Stimulated activated CD8-positive, alpha-beta memory T cell treated with anti-CD3 and anti-CD28 coated beads, Interleukin-7, amount 100 ng/mL, for 1 hour (primary cell): ENCODE measurements at places on chromosomes 6 and 20.

DNA sequence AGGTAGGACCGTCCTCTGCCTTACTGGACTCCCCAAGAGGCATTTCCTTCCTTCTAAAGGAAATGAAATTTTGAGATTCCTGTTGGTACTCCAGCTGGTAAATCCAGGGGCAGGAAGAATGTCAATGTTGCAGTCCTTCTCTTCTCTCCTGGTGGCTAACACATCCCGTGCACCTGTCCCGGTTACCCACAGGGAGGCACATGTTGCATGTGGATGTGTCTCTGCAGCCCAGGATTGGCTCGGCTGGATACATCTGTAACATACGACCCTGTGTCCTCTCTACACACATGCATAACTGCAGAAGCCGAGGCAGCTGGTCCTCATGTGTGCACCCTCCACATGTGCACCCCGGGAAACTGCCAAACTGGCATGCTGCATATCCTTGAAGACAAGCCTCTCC lies 1.3 kb upstream of the LRFN2 start:
- DNase-seq, result no peak

DNA sequence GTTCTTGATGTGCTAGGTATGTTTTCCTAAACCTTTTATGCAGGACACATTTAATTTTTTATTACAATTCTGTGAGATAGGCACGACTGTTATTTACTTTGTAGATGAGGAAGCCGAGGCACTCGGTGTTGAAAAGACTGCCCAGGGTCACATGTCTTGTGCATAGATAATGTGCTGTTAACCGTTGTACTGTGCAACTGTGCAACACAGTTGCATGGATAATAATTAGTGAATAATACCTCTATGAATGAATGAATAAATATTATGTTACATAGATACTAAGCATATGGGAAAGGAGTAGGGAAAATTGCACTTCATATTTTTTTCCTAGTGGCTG lies 60.3 kb upstream of the DEK start:
- DNase-seq, result no peak

GRCh38 chr20:13220904-13221297 lies at the start of gene ISM1:
Gene ISM1 (plus strand): TSS chr20:13221274. CDS start chr20:13221777, 503 bp downstream.
- DNase-seq, result no peak

GRCh38 chr6:7214468-7214867 lies 98.5 kb downstream of the SSR1 start:
- DNase-seq, result no peak

DNA sequence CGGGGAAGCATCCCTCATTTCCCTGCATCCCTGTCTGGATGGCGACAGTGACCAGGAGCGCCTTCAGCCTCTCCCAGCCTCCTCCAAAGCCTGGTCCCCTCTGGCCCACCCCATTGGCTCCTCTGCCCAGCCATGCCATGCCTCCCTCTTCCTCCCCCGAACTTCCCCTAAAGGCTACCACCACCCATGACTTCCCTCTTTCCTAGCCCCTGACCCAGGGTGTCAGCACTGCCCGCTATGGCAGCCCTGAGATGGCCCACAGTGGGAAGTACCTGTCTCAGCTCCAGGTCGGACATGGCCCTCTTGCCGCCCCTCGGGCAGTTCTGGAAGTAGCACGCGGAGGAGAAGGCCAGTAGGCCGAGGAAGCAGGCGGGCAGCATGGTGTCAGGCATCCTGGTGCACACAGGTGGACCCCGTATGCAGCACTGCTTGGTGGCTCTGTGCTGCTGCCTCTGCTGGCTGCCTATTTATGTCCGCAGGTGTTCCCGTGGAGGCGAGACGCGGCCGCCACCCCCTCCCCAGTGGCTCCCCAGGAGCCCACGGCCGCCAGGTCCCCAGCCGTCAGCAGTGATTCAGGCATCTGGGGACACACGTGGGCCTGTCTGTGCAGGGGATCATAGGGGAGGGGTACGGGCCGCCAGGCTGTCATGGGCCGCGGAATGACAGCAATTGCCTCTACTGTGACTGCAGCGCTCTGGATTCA lies at the start of gene AVP:
Gene AVP, minus strand, starts transcription at position 442 of the 703 bp plus-strand sequence. Its CDS starts 50 bp downstream, at position 392.
- DNase-seq, result no peak

DNA sequence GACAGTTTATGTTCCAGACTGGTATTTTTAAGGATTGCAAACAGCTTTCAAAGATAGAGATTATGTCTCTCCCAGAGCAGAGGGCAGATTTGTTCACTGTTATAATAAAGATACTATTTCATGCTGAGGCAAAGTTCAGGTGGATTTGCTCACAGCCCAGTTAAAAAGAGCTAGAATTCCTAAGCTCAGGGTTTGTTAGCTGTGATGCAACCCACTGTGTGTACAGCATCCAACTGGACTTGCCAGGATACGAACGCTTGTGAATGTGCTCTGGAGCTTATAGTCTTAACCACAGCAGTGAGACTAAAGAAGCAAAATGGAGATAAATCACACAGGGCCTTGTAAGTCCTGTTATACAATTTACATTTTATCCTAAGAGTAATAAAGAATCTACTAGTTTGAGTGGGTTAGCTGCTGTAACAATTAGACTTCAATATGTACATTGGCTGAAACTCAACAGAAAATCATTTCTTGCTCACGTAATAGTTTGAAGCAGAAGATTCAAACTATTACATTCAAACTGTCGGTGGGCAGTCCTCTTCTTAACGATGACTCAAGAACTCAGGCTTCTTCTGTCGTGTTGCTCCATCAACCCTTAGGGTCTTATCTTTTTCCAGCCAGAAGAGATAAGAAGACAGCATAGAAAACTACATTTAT lies 204.0 kb upstream of the PLN start:
- no peak for DNase-seq

- DNase-seq, result no peak
Measured at GRCh38 chr6:129342796-129343195, 367.2 kb downstream of the ARHGAP18 start.

DNA sequence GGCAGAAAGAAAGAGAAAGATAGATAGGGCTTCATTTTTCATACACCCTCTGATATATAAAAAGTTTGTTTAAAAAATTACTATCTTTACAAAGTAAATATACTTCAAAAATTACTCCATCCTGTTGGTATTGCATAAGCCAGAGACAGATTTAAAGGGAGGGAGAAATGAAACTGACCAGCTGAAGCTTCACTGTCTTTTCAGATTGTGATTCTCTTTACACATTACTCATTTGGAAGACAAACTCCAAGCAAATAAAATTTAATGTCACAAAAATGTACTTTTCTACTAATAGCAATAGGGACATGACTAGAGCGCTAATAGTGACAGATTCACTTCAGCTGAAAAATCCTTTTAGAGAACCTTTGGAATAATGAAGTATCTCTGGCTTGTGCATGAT lies 38.6 kb upstream of the MARCKS start:
- DNase-seq, result no peak

DNA sequence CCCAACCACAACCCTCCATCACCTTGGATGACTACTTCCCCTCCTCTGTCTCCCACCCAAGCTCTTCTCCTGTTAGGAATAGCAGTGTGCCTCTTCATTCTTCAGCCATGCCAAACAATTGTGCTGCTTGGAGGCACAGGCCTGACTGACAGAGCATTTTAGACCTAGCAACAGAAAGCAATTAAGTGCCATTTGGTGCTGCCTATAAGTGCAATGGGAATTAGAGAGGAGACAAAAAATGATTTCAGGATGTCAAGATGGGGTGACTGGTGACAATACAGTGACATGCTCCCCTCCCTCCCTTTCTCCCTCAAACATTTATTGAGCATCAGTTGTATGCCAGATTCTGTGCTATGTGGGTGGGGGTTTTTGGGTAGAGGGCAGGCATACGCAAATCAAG lies 322.6 kb upstream of the MOCS1 start:
- DNase-seq, result no peak

DNA sequence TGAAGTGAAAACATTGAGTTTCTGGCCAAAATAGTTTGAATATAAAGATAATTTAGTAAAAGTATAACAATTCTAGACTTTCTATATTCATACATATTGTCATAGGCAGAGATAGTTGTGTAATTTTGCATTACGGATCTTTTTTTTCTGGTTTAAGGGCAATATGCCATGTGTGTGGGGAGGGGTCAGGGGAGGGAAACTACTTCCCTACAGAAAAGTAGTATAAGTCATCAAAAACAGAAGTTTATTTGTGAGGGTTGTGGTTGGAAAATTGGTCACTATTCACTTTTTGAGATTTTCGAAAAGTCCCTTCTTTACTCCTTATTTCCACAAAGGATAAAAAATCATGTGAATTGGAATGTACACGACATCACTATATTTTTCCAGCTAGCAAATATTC lies 288.2 kb upstream of the PREP start:
- DNase-seq, result no peak

GRCh38 chr20:2858591-2858990 lies 14.7 kb upstream of the PTPRA start:
- no peak for DNase-seq

DNA sequence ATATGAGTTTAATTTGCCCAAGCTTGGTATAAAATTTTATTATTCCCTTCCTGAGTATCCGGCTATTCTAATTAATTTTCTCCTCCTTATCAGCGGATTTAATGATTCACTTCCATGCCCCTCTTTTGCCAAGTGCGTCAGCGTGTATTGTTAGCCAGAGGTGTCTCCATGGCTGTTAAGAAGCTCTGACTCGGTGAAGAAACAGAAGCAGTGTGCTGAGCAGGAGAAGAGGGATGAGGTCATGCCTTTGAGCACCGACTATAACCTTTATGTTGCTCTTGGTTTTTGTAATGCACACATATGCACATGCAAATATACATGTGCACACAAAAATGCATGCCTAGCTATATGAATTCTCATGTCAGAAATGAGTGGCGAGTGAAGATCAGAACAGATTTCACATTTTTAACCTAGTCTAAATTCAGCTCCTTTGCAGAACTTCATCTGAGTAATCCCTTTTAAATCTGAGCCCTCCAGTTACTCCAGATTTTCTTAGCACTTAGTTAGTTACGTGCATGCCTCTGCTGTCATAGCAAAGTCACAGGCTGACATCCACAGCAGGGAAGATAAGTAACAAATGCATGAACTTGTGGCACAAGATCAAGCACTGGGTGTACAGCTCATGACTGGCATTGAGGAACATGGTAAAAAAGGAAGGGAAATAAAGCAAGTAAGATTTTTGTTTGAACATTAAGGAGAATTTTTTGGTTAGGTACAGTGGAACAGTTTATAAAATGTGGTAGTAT lies 24.3 kb downstream of the HTR1E start:
- DNase-seq, result no peak

- no peak for DNase-seq
Measured at GRCh38 chr6:24893342-24893850, 42.4 kb downstream of the RIPOR2 start.

- DNase-seq, result no peak
Measured at GRCh38 chr6:104940893-104941728, 15.8 kb upstream of the LIN28B start.

DNA sequence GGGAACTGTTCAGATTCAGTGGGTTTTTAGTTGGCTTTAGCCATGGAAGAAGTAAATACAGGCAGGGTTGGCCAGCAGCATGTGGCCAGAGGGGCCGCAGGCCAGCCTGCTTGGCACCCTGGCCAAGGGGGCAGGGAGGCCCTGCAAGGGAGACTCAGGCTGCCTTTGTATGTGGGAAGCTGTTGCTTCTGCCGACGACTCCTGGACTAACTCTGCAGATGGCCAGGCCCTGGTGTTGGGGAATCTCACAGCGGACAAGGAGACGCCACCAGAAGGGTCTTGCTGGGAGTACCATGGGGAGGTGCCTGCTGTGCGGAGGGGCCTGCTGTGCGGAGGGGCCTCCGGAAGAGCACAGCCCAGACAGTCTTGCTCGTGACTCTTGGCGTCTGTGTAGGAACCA lies 25.2 kb downstream of the PYGB start:
- no peak for DNase-seq

DNA sequence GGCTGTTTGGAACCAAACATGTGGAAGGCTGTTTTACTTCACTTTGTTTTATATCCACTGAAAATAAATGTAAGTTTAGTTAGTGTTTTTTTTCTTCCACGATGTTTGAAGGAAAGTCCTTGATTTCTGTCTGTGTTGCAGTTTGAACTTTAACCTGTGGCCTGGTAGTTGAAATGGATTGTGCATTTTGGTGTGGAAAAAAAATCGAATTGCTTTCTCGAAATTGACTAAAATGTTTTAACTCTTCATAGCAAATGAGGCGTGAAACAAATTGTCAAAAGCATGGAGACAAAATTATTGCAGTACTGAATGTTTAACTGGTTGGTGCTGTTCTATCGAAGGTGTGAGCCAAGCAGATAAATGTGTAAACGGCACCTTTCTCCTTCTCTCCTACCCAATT lies 24.5 kb downstream of the ARID1B start:
- DNase-seq, result no peak

DNA sequence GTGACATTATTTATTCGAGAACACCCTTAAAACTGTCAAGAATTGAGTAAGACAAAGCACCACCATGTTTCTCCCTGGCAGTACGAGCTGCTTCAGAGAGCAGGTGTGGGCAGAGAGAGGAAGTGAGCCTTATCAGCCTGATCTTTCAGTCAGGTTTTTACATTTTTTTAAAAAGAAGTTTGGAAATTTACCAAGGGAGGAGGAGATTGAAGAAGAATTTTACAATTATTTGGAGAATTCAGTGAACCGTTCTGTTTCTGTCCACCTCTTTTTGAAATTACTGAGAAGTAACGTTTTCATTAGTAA lies 75.5 kb downstream of the ZDHHC14 start:
- DNase-seq, result no peak

GRCh38 chr20:51631011-51631950 lies 88.8 kb upstream of the NFATC2 start:
- no peak for DNase-seq

DNA sequence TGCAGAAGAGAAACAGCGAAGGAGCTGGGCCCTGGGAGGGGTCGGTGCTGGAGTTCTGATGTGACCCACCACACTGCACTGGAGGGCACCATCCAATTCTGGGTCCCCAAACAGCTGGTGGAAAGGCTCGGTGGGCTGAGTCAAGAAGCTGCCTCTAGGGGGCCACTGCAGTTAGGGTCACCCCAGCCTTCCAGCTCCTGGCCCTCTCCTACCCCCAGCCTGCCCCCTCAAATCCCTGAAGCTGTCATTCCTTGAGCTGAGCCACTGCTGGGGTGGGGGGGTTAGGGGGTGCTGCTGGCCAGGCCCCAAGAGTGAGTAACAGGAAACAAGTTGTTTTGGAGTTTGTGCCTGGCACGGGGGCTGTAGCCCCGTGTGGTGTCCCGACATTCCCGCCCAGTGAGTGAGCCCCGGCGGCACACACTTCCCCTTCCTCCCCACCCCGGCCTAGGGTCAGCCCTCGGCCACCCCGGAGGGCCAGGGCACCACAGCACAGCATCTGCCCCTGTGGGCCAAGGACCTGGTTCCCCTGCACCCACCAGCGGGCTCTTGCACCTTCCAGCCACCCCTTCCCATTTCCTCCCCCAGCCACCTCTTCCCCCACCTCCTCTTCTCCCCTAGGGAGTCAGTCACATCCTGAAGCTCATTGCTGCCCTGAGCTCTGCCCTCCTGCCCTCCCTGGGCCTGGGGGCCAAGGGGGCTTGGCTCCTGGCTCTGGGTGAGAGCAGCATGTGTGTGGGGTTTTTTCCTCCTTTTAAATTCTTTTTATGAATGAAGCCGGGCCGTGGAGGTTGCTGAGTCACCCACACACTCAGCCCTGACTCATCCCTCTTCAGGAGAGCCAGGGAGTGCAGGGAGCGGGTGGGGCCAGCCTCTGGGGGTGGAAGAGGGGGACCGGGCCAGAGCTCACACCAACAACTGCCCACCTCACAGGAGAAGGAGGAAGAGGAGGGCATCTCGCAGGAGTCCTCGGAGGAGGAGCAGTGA lies 4.6 kb downstream of the SMIM29 start:
- DNase-seq, result no peak

GRCh38 chr20:61608275-61609085 lies 356.4 kb downstream of the CDH4 start:
- no peak for DNase-seq
